ENCODE measurements at places on chromosomes 12 and 14.
A peak's percentile ranks its signal among the peaks of the same experiment; 100 is the strongest.

DNA sequence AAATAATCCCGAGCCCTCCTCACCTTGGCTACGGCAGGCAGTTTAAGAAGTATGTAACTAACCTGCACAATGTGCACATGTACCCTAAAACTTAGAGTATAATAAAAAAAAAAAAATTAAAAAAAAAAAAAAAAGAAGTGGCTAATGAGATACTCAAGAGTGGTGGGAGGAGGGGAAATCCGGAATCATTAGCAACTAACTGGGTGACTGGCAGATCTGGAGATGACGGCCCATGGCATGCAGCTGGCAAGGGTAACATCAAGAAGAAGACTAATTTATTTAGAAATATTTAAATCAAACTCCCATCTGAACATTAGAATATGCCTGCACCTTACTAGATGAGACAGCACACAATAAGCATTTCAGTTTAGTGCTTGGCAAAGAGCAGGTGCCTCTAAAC lies 52.3 kb upstream of the TMCC3 start:
- DNase-seq = no peak

DNA sequence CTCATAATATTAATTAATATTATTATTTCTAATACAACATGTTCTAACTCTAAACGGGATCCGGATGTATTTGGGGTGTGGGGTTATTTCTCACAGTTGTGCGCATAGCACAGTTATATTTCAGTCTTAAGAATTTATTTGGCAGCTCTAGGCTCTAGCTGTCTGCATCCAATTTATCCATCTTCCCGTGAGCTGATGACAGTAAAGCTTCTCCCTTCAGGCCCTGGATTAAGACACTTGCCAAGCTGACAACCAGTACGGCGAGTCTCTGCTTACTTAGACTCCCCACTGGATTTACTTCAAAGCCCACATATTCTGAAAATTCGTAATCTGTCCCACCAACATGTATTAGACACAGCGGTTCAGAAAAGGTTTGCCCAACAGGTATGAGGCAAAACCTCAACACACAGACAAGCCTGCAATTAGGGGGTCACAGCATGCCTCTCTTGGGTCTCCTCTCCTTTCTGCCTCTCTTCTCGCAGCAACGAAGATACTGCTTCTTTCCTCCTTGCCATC lies 232.9 kb upstream of the TMTC1 start:
- DNase-seq = no peak

GRCh38 chr14:68726093-68726695 lies 66.7 kb downstream of the ZFP36L1 start:
- DNase-seq = no peak

DNA sequence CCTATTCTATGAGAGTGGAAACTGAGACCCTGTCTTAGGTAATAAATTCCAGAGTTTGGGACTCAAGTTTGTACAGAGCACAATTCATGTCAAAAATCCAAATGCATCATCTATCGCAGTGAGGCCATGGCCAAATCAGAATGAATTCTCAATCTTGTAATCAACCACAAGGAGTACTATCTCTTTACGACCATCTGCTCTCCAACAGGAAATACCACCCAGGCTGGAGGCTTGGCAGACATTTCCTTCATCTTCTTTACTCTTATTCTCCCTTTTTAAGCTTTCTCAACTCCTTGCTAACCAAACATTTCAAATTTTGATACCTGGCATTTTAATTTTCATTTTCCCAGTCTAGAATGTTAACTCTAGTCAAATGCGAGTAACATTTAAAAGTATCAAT lies 32.7 kb upstream of the RNU6-7 start:
- no peak for DNase-seq

DNA sequence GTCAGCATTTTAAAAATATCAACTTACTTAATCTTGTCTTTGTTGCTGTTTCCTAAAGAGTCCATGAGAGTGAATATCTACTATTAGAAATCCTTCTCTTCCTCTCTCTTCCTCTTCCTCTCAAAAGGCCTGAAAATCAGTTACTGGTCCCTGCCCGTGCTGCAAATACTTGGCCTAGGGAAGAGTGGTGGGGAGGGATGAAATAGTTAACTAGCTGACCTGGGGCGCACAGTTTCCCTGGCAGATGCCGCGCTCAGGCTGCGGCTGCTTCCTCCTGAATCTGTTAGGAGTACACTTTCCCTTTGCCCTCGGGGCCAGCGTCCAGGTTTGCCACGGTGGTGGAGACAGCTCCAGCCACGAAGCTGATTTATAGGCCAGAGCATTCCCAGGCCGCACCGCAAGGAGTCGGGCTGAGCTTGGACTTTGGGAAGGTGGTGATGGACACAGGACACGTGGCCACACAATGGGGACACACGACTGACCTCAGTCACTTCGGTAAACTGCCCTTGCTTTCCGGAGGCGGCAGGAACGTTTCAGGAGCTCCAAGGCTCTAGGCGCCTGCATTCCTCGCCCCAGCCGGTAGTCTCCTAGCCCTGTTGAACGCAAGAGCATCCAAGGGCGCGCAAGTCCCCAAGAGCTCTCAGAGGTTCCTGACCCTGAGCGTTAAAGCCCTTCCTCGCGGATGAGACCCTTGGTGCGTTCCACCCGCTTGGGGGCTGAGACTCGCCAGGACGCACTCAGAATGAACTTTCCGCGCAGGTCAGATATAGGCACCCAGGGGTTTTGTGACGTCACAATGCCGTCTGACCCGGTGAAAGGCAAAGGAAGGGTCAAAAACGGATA lies 7.1 kb upstream of the ASCL1 start:
- no peak for DNase-seq

GRCh38 chr12:113333877-113334785 lies 778 bp downstream of the SLC8B1 start:
- DNase-seq = no peak

GRCh38 chr12:105231396-105231795 lies 4.6 kb downstream of the APPL2 start:
- DNase-seq = no peak

DNA sequence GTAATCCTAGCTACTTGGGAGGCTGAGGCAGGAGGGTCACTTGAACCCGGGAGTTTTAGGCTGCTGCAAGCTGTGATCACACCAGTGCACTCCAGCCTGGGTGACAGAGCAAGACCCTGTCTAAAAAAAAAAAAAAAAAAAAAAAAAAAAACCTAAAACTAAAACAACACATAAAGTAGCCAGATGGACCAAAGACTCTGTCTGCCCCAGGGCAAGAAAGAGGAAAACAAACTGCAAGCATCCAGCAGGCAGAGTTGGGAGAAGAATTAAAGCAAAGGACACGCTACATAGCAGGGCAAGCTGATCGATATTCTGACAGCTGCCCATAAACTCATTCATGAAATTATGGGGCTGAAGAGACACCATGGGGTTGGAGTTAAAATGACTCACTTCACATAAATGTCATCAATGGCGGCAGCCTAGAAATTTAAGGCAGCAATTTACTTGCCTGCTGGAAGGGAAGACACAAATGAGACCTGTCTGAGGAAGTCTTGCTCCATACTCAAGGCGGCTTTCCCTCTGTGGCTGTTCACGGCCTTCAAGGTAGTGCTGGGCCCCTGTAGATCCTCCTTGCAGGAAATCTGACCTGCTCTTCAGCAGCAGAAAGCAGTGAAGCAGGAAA lies 259.1 kb upstream of the FKBP4 start:
- DNase-seq = no peak

DNA sequence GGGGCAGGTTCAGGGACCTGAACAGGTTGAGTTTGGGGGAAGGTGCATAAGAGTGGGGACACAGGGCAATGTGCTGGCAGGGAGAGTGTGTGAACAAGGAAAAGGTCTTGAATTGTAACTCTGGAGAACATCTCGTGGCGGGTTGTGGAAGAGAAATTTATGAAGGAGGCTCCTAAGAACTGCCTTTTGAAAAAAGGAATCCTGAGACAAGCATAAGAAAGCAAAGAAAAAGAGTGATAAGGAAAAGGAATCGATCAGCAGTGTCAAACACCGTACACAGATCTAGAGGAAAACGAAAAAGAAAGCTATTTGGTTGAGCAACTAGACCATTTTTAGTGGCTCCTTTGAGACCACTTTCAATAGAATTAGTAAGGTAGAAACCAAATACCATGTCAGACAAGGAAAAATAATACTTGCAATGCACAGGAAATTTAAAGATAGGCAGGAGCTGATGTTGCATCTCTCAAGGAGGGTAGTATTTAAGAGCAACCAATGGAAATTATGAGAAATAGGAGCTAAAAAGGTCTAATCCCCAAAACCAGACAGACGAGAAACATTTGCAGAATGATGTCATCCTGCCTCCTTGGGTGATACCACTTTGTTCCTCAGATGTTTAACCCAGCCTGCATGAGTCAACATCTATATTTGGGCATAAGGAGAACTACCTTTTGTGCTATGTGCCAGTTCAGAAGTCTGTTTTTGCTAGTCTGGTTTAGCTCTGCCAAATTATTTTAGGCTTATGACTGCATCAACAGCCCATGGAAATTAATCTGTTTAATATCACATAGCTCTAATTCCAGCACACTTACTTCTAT lies 64.5 kb upstream of the STK38L start:
- DNase-seq = peak; percentile 97

DNA sequence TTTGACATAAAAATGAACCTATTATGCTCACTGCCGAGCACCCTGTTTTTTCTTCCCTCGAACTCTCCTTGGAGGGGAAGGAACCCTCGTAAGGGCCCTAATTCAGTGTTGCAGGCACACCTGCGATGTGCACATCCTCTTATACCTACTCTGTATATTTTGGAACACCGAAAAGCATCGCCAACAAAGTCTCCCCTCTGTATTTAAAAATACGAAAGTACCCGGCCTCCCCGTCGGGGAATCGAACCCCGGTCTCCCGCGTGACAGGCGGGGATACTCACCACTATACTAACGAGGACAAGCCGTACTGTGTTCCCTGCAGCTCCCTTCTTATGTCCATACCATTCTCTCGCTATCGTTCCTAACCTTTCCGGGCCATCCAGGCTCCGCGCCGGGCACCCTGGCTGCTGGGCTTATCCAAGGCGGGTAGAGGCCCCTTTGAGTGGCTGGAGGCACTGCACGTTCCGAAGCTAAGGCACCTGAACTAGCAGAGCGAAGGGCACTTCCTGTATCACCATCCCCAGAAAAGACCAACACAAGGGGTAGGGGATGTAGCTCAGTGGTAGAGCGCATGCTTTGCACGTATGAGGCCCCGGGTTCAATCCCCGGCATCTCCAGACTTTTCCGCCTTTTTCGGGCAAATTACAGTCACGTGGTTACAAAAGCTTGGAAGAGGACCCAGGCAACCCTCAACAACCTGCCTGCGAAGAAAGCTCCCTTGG lies 25.1 kb upstream of the UBC start:
- DNase-seq = peak; percentile 88

Measured in AG04449 (cell line).